ENCODE measurements at places on chromosomes 2 and 18.

DNA sequence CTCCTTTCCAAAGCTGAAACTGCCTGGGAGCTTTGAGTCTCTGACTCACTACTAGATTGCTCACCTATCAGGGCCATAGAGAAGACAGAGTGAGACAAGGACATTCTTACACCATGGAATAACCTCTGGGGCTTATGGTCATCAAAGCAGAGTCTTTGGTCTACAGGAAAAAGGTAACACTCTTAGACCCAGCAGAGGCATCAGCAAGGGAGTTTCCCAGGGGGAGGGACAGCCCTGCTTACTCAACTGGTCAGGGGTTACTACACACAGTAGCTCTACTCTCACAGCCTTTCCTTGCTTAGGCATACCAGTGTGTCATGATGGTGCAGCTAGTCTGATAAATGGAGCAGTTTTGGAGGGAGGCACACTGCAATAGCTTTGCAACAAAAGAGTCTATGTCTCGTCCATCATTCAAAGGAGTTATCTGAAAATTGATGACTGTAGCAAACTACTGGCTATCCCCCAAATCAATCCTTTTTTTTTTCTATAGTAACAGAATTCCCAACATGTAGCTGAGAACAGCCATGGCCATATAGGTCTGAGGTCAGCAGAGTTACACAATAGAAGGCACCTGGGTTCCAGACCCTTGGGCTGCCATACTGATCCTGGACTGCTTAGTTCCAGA is 22.4 kb upstream of the CD28 start:
- no peak for DNase-seq

- peak; percentile 4 for DNase-seq
Measured at GRCh38 chr2:218991674-218992168, 1.5 kb downstream of the CRYBA2 start.

GRCh38 chr18:37502036-37502435 is 63.6 kb downstream of the CELF4 start:
- no peak for DNase-seq

DNA sequence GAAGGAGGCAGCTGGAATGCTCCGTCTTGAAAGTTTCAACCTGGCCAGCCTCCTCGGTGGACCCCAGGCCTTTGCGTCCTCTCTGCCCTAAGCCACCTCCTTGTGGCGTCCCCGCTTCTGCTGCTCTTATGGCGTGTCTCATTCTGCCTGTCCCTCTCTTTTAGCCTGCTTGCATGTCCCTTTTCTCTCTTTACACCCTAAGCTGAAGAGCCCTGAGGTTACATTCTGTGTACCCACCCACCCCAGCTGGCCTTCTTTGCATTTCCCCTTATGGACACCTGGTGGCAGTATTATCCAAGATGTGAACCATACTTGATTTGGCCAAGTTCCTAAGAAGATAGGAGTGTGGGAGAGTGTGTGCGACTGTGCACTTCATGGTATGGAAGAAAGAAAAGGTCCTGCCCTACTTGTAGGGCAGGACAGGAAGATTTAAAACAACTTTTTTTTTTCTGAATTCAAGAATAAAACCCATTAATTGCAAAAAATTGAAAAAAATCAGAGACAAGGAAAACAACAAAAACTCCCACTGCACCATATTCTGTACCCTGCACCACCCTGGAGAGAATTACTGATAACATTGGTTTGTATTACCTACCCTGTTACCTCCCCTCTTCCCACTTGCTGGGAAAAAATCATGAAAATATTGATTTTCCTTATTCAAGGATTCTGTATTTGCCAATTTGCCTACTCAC is 77.4 kb downstream of the DYSF start:
- DNase-seq, result no peak

DNA sequence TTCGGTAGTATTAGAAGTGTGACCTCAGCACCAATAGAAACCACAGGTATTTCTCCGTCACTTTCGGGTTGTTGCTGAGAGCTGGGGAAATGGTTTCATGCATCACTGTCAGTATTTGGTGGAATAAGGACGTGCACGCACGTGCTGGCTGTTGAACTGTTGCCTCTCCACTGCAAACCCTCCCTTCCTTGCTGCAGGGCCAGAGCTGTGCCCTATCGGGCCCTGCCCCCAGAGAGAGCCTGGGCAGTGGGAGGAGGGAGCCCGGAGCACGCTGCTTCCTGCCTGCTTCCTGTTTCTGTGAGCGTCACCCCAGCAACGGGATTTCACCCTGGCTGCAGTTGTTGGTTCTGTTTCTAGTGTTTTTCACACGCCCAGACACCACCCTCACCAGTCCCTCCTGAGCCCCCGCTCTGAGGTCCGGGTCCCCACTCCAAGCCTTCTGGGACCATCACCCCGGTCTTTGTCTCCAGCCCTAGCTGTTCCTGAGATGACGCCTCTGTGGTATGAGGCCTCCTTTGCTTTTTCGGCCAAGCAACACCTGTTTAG is 47.4 kb downstream of the LRRFIP1 start:
- no peak for DNase-seq

DNA sequence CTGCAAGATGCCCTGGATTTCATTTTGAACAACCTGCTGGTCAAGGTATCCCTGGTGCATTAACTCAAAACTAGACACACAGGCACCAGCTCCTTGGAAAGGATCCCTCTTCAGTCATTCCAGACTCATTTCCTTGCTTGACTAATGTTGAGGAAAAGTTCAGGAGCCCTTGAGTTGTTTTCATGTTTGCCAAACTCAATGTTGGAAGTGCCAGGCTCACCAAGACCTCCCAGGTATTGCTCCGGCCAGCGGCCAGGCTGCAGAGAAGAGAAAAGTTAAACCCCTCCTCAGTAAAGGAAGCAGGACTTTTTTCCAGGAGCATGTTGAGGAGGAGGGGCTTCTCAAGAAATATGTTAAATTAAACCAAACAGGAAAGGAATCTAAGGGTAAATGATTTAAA is 42.7 kb downstream of the TGIF1 start:
- no peak for DNase-seq

- DNase-seq, result no peak
Measured at GRCh38 chr2:196266351-196266750, 95.0 kb upstream of the STK17B start.

DNA sequence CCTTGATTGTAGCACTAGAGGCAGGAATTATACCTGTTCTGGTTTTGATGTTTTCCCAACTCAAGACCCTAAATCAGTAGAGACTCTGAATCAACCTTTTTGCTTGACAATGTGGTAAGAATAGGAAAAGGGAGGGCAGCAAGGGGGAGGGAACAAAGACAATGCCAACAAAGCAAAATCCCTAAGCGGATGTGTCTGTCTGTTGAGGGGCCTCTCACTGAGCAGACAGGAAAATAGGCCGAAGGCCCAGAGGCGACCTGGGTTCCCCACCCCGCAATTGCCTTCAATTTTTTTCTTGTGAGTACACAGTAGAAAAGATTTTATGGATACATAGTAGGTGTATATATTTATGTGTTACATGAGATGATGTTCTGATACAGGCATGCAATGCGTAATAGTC is 75.6 kb downstream of the MAP4K4 start:
- DNase-seq, result no peak

- DNase-seq, result no peak
Measured at GRCh38 chr2:209380293-209380692, 43.6 kb upstream of the MAP2 start.

GRCh38 chr18:70194227-70194890 is 11.1 kb downstream of the RTTN start:
- no peak for DNase-seq

DNA sequence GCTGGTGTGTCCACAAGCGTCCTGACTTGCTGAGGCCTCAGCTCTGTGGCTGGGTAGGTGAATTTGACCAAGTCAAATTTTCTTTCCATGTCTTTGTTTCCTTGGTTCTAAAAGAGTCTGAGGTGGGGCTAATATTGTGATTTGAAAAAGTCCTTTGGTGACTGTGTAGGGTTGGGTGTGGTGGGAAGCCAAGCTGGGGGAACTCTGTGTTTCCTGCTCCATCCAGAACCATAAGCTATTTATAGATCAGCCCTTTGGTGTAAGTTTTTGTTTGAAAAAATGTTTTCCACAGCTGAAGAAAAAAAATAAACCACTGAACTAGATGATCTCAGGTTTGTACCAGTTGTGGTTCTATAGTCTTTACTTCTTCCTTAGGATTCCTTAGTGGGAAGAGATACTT is 462.7 kb downstream of the TGIF1 start:
- DNase-seq, result no peak

DNA sequence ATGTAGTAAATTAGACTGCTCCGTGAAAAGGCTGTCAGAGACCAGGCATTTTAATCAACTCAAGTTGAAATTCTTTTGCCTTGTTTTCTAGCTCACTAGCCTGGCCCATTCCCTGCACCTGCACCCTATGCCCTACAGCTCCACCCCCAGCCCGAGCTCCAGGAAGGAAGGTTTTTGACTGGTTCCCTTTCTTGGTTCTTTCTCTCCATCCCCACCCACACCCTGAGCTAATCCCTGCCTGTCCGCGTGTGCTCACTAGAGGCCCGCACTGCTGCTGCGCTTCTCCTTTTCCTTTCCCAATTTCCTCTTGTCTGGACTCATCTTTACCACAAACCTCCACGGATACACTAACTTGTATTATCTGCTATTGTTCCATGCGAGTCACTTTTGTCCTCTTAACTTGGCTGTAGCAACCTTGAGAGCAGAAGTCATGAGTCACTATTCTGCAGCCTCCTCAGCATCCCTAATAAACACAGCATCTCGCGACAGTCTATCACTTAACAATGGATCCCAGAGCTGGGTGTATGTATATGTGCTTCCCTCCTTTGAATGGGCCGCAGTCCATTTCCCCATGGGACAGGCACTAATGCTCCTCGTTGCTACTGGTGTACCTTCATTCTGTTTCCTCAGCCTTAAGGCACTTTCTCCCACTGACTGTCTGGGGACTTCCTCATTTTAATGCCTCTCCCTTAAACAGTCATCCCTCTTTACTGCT is 36.5 kb downstream of the COLEC12 start:
- DNase-seq, result no peak

DNA sequence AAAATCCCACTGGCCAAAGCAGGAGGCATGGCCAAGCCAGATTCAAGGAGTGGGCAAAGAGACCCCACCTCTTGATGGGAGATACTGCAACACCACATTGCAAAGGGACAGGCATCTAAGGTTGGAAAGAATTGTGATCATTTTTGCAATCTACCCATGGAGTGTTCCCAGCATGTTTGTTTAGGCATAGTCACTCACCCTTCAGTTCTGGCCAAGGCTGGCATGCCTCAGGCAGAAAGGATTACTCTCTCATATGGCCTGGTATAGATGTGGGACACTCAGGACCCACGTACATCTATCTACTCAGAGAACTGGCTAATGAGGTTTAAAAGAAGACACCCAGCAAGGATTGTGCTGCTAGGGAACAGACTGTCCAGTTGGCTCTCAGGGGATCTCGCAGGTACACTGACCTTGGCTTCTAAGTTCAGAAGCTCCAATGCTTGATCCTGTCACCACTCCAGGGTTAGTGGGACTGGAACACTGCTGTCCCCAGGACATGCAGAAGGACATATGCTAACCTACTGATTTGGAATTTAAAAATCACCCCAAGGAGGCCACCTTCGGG is 183.7 kb downstream of the KLHL29 start:
- DNase-seq, result no peak

DNA sequence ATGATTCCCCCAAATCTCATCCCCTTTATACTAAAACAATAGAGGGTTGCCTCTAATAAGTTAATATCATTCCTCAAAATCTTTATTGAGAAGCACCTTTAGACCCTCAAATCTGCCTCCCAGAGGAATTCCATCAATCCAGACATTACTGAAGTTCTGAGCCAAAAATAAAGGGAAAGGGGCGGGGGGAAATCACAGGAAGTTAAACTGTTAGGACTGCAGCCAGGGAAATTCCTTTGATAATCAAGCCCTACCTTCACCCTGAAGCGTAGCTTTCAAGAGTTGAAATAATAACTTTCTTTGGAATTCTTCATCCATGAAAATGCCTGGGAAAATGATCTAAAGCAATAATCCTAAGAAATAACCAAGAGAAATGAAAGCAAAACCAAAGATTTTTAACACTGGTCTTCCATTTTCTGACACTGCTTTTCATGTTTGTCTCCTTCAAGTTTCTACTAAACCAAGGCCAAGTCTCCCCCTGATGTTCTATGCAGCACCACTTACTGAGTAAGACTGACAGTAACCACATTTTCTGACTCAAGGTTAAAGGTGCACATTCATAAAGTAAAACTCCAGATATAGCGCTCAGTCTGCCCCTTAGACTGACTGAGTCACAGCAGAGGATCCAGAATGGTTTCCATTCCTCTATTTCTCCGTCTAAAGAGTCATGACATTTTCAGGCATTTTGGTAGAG is 78.2 kb downstream of the TCF4 start:
- DNase-seq, result peak; percentile 54

DNA sequence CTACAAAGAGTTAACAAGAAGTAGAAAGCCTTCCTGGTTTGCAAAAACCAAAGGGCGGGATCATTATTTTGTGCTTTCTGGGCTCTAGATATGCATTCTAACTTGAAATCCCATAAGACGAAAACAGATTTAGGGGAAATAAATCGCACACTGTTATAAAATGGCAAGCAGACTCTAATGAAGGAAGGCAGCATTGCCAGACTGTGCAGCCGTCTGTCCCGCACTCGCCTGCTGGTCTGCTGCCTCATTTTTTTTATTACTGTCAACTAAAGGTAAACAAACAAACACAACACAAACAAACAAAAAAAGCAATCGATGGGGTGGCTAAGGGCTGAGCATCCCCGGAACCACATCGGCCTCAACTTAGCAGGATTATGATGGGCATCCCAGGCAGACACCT is 24.4 kb downstream of the ZNF521 start:
- DNase-seq, result no peak

- no peak for DNase-seq
Measured at GRCh38 chr18:44876024-44876423, 195.3 kb downstream of the SETBP1 start.

DNA sequence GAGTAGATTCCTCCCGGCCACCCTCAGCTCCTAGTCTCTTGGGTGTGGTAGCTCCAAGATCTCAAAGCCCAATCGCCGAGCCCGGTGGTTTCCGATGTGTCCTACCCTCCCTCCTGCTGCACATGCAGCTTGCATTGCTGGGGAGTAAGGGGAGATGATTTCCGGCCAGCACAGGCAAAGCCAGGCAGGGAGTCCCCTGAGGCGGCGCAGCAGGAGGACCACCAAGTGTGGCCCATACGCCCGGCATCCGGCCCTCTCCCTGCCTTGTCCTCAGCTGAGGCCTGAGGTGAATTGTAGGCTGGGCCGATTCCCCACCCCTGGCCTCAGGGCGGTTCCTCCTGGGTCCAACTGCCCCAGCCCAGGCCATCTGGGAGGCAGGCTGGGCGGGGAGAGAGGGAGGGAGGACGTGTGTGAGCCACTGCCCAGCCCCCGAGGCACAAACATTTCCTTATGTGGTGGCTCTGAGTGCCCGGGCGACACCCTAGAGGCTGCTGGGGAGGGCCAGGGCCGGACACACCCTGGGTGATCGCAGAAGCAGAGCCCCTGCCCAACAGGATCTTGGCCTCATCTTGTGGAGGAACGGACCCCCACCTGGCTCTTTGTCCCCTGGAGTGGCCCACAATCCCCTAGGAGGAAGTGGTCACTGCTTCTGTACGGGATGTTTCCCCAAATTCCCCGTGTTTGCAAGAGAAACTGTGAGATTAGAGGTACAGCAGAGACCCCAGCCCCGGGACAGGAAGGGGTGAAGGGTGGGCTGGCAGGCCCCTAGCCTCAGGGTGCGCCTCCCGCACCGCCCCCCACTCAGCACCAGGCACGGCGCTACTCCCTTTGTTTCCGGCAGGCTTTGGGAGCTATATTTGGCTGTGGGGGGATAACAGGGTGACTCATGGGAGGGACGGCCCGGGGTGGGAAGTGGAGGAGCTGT is 41.9 kb upstream of the PTMA start:
- peak; percentile 77 for DNase-seq

GRCh38 chr2:121483846-121484245 is 46.8 kb upstream of the RNU4ATAC start:
- no peak for DNase-seq

GRCh38 chr18:10442551-10442971 is 11.9 kb upstream of the APCDD1 start:
- no peak for DNase-seq

All from fibroblast of skin of left quadriceps (primary cell).